ENCODE measurements at places on chromosomes 11 and 22.
A peak's percentile ranks its signal among the peaks of the same experiment; 100 is the strongest.

- no peak for DNase-seq
These were observed 132.8 kb downstream of the CRYBB2 start for GRCh38 chr22:25352294-25352680.

DNA sequence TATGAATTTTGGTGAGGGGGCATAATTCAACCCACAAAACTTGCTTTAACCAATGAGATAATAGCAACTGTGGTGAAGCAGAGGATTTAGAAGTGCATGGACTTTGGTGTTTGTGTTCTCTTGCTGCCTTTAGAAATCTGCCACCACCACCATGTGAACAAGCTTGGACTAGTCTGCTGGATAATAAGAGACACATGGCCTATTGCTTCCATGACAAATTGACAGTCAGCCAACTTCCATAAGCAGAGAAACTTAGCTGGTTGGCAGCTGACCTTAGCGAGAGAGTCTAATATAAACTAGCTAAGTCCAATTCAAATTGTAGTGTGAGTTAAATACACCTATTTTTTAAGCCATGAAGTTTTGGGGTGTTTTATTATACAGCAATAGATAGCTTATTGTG lies 482.1 kb upstream of the ANO5 start:
- DNase-seq = no peak

GRCh38 chr11:86141727-86142126 lies 72.8 kb upstream of the PICALM start:
- DNase-seq = no peak

GRCh38 chr11:69352166-69352565 lies 58.2 kb downstream of the MYEOV start:
- no peak for DNase-seq

DNA sequence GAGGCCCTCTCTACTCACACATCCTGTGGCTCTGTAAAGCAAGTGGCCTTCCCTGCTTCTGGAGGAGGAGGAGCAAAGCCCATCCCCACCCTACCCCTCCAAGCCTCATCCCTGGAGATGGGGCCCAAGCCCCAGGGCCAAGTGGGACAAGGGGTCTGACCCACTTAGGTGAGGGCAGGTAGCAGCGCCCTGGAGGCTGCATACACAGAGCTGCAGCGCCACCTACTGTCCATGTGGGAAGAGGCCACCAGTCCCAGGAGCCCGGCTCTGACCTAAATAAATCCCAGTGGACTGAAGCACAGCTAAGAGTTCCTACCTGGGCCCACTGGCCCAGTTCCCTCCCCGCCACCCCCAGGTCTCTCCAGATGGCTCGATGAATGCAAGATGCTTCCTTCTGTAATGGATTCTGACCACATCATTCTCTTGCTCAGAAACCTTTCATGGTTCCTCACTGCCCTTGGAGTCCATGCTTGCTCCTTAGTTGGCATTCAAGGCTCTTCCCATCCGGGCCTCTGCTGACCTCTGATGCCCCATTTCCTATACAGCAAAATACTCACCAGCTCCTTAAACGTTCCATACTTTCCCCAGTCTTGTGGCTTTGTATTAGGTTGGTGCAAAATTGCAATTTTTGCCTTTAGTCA lies 62.1 kb downstream of the THAP12 start:
- peak; percentile 71 for DNase-seq

DNA sequence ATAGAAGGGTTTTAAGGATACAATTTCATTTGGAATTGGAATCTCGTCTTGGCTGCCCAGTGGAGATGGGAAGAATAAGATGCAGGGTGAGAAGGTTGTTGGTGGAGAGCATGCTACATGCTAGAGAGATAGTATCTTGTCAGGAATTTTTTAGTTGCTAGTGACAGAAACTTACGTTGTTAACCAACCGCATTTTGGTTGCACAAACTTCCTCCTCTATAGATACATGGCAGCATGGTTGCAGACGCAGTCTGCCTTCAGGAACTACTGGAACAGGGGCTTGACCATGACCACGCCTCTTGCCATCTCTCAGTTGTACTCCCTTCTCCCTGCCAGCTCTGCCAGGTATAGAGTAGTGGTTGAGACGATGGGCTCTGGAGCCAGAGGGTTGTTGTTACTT lies 13.5 kb upstream of the CCDC90B start:
- DNase-seq = no peak

- no peak for DNase-seq
These were observed 59.3 kb downstream of the ANO1 start for GRCh38 chr11:70137383-70137782.

- DNase-seq = no peak
These were observed 255.2 kb upstream of the ZC3H12C start for GRCh38 chr11:109838026-109838425.

GRCh38 chr22:42646569-42647525 lies 2.3 kb downstream of the CYB5R3 start:
- no peak for DNase-seq

DNA sequence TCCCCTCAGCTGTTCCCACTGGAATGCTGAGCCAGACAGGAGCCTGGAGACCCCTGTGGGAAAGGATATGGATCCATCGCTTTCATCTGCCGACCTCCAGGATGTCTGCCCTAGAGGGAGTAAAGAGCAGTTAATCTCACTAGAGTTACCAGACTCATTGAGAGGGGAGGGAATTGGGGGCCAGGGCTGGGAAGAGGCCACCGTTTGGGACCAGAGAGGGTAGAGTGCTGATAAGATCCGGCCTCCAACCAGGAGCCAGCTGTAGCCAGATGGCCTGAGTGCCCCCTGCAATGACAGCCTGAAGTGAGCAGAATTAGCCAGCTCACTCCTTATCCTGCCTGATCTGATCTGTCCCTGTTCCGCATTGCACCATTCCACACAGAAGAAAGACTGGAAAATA lies 3.7 kb upstream of the APLNR start:
- no peak for DNase-seq

DNA sequence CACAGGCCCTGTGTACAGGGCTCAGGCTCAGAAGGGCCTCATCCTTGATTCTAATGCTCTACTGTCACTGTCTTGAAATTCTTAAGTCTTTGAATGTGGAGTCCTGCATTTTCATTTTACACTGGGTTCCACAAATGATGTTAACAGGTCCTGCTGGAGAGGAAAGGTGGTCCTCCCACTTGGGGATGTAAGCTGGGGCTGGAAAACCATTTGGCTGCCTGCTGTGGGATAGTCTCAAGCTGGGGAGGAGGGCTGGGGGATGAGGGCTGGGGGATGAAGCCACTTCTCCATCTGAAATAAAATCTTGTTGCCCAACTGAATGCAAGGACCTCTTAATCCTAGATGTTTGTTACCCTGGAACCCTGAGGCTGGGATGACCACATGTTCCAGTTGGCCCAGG lies 423.0 kb downstream of the TENM4 start:
- DNase-seq = no peak

DNA sequence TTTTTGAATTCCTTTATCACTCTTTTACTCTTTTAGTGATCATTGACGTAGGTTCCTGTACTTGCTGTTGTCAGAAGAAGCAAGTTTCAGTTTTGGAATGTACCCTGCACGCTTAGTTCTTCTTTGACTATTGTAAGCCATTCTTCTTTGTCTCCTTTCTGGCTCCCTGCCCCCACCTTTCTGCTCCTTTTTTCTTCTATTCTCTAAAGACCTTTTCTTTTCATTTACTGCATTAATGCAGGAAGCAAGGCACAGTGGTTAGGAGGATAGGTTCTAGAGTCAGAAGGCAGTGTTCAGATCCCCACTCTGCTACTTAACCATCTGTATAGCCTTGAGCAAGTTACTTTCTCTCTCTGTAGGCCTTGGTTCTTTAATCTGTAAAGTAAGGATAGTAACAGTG lies 33.7 kb upstream of the RAG2 start:
- no peak for DNase-seq

GRCh38 chr22:25413620-25414019 lies 150.9 kb upstream of the GRK3 start:
- no peak for DNase-seq

GRCh38 chr11:66625041-66625751 lies 8.8 kb downstream of the RBM14 start:
- DNase-seq = no peak

GRCh38 chr11:117626576-117626975 lies 170.4 kb downstream of the DSCAML1 start:
- no peak for DNase-seq

GRCh38 chr11:79414041-79414440 lies 26.8 kb downstream of the TENM4 start:
- DNase-seq = no peak

DNA sequence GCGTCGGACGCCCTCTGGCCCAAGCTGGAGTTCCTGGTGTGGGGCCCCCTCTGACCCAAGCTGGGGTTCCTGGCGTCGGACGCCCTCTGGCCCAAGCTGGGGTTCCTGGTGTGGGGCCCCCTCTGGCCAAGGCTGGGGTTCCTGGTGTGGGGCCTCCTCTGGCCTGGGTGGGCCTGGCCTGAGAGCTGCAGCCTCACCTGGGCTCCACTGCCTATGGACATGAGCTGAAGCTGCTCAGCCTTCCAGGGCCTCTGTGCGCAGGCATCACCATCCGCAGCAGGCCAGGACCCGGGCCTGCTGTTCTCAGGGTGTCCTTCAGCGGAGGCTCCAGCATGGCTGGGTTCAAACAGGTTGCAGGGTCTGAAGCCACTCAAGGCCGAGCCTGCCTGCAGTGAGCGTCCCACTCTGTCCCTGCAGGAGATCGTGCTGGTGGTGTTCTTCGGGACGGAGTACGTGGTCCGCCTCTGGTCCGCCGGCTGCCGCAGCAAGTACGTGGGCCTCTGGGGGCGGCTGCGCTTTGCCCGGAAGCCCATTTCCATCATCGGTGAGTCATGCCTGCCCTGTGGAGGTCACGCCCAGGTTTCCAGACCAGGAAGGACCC lies 125.5 kb downstream of the KCNQ1 start:
- DNase-seq = no peak

DNA sequence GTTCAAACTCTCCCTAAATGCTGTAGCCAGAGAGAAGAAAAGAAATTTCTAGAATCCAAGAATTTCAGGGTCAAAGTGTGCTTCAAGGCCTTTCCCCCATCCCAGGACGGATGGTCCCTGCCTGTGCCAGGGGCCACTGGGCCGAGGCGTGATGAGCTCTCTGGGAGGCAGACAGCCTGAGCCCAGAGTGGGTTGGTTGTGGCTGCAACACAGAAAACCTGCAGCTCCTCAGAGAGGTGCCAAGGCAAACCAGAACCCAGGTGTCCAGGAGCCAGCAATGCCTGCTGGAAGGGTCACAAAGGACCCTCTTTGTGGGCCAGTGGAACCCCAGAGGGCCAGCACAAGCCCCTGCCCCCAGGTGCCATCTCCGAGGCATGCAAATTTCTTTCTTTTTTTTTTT lies 2.6 kb upstream of the APOL6 start:
- DNase-seq = no peak

- DNase-seq = no peak
These were observed 7.6 kb downstream of the ARVCF start for GRCh38 chr22:20009018-20009491.

DNA sequence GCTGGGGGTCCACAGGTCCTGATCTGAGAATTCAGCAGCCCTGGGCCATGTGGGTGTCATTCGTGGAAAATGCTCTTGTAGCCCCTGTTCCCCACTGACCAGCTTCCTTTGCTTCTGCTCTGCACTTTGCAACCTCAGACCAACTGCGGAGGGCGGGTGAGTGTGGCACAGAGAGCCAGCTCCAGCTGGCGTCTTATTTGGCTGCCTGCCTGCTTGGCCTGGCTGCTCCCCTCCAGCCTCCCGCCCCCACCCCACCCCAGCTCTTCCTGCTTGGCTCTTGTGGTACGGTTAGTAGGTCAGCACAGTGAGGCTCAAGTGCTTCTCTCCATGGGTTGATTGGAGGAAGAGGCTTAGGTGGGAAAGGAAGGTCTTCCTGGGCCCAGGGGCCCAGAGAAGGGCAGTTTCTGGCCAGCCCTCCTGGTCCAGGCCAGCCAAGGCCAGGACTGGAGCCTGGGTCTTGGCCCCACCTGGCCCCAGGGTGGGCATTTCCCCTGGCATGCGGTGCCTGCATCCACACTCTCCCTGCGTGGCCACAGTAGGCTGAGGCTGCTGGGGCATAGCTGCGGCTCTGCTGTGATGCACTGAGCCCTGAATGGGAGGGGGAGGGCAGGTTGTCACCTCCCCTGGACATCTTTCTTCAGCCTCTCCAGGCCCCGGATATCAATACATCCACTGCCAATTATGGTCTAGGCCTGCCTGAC lies 26.5 kb downstream of the MYO7A start:
- no peak for DNase-seq

DNA sequence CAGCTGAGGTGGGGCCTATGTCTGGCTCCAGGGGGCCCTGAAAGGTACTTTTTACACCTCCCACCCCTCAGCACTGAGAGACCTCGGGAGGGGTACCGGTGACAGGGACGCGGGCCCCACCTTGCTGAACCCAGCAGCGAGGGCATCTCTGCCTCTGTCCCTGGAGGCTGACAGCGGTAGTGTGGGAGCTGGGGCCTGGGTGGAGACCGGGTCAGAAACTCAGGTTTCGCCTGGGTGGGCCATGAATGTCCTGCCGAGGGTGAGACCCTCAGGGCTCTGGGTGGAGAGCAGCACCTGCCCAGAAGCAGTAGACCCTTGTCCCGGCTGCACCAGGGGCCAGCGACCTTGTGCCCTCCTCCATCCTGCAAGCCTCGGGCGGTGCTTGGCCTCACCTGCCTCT lies 22.2 kb downstream of the PTDSS2 start:
- no peak for DNase-seq

DNA sequence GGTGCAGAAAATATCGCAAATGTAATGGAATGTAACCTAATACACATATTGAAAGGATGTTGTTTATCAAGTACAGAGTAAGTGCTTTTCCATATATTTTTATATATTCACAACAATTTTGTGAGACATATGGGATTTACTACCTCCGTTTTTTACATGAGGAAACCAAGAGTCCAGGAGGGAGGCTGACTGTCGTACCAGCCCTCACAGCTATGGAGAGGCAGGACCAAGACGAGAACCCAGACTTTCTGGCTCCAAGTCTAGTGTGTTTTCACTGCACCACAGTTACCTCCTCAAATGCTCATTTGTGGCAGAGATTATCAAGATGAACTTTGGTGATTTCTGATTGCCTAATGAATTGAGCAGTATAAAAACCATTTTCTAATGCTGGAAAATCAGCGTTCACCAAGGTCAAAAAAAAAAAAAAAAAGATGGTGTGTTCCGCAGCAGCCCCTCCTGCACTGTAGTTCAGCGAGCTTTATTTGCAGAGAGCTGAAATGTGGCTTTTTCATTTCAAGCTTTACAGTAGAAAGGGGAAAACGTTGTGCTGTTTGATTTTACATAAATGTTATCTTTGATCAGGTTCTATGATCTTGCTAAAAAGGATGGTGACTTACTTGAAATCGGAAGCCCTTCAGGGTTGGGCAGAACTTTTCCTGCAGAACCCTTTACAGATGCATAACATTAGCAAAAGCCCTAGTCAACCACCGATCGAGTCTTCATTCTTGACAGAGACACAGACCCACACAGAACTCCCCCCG lies 44.7 kb upstream of the WEE1 start:
- no peak for DNase-seq

- DNase-seq = no peak
These were observed 20.3 kb downstream of the FLI1 start for GRCh38 chr11:128714123-128714522.

DNA sequence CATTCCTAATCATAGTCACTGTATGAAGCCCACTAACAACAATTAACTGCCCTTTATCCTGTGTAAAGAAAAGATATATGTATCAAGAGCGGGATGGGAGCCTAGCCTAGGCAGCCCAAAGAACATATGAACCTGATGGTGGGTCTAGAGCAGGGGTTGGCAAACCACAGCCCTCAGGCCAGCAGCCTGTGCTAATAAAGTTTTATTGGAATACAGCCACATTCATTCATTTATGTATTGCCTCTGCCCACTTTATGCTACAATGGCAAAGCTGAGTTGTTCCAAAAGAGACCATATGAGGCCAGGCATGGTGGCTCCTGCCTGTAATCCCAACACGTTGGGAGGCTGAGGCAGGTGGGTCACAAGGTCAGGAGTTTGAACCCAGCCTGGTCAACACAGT lies 13.5 kb downstream of the PRR14L start:
- no peak for DNase-seq

All from stimulated activated CD4-positive, alpha-beta T cell treated with anti-CD3 and anti-CD28 coated beads, TNF-alpha, amount 100 ng/mL, for 24 hours (primary cell).